Kidney epithelial cell (primary cell): ENCODE measurements at places on chromosomes 12 and 14.

GRCh38 chr14:81067156-81067555 lies 111.7 kb downstream of the TSHR start:
- no peak for DNase-seq

DNA sequence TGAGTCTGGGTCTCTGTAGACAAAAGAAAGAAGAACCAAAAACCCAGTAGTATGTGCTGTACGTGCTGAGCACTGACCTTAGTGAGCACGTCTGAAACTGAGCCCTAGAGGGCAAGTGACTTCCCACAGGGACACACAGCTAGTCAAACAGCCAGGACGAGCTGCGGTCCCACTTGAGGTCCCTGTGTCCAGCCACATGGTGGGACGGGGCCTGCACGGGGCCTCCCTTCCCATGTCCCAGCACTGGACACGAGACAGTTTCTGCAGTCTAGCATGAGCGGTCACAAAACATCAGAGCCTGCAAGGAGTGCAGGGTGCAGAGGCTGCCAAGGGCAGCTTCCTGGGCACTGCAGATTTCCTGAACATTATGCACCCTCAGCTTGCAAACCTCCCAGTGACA lies 121.6 kb downstream of the NCOR2 start:
- DNase-seq: no peak

GRCh38 chr14:85934886-85935254 lies 404.9 kb downstream of the FLRT2 start:
- DNase-seq: no peak

DNA sequence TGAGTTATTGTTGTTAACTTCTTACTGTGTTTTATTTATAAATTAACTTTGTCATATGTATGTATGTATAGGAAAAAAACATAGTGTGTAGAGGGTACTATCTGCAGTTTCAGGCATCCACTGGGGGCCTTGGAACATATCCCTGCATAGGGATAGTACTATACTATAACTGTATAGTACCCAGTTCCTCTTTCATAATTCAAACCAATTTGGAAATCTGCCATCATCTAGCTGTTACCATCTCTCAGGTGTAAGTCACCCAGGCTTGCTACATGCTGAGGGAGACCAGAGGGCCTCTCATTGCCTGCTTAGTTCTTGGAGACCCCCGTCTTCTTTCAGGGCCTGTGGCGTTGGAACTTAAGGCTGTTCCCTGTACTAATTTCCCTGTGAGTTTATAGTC lies 12.9 kb upstream of the DCD start:
- DNase-seq: no peak

DNA sequence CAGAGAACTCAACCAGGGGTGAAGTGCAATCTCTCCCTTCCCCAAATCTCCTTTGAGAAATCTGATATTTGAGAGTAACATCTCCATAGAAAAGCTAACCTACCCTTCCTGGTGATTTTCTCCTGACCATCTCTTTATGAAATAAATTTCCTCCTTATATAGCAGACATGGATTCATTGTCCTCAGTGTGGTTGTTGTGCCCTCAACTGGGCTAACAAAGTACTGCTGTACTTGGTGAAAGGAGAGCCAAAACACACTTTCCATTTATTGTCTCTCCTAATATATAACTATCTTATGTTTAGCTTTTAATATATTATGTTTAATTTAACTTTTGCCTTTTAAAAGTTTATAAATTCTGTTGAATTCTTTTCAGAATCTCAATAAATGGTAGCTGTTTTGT lies 65.1 kb upstream of the SLCO1B1 start:
- DNase-seq: no peak

DNA sequence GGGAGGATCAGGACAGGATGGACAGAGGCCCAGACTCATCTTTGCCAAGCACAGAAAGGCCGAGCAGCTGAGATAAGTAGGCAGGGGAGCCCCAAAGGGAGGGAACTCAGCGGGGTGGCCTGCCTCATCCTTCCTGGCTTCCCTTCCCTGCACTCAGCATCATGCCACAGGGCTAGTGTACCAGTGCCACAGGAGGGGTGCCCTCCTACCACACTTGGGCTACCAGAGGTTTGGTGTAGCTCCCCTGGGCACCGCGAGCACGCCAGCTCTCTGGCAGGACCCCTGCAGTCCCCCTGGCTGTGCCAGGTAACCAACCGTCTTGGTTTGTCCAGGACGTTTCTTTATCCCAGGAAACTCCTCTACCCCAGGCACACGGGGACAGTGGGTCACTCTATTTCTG lies 123.5 kb downstream of the ESRRB start:
- DNase-seq: no peak

DNA sequence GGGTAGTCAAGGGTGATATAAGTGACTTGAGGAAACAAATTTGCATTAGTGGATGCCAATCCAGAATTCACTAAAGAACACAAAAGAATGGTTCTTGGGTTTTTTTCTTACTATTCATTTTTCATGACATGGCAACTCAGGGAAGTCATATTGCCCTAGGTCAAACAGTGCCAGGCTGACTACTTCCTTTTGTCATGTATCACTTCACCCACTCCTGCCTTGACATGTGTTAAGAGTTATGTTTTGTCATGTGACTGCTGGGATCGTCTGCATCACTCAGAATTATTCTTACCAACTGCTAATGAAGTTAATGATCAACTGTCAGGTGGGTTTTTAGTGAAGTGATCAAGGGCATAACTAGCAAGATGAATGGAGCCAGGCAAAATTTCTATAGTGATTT lies 74.2 kb downstream of the PRORP start:
- DNase-seq: no peak

GRCh38 chr14:73142216-73142615 lies 5.9 kb downstream of the PSEN1 start:
- no peak for DNase-seq

DNA sequence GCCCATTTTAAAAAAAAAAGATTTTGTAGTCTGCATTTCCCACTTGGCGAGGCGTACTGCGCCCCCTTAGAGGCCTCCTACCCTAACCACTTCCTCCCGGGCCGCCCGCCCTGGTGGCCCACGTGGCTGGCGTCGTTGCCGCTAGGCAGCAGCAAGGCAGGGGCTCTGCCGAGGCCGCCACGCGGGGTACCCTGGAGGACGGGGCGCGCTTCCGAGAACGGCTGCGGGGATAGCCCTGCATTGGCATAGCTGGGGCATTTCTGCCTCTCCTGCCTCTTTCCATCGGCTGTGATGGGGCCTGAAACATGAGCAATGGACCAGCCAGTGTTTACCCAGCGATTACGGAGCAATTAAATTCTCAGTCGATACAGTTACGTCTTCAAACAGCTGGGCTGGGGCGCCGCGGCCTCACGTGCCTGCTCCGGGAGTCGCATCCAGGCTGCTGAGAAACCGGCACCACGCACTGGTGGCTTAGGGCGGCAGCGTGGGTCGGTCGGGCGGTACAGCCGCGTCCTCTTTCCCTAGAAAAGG lies 38.0 kb downstream of the IQSEC3 start:
- no peak for DNase-seq

- no peak for DNase-seq
Measured at GRCh38 chr12:39627914-39628313, 8.3 kb upstream of the ABCD2 start.

DNA sequence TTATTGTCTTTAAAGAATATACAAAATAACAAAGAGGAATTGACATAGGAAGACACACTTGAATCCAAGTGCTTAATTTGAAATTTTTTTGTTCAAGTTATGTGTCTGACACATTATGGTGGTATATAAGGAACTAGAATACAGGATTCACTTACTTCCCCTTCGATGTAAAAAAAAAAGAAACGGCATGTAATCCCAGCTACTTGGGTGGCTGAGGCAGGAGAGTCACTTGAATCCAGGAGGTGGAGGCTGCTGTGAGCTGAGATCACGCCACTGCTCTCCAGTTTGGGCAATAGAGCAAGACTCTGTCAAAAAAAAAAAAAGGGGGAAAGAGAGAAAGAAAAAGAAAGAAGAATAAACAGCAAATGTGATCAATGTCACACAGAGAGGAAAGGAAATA lies 8.9 kb downstream of the CLEC12A start:
- DNase-seq: no peak

- no peak for DNase-seq
Measured at GRCh38 chr12:42730291-42730690, 140.7 kb upstream of the PRICKLE1 start.

- DNase-seq: no peak
Measured at GRCh38 chr14:75132382-75133086, 5.7 kb upstream of the NEK9 start.

GRCh38 chr14:72591391-72591790 lies 302.5 kb downstream of the DPF3 start:
- DNase-seq: no peak

GRCh38 chr14:94040247-94040646 lies 14.1 kb downstream of the OTUB2 start:
- no peak for DNase-seq

- DNase-seq: no peak
Measured at GRCh38 chr12:85441741-85442140, 161.7 kb downstream of the ALX1 start.

GRCh38 chr14:75987201-75987970 lies 1.8 kb downstream of the IFT43 start:
- no peak for DNase-seq

GRCh38 chr12:122981036-122981471 lies 573 bp downstream of the ARL6IP4 start:
- DNase-seq: no peak

DNA sequence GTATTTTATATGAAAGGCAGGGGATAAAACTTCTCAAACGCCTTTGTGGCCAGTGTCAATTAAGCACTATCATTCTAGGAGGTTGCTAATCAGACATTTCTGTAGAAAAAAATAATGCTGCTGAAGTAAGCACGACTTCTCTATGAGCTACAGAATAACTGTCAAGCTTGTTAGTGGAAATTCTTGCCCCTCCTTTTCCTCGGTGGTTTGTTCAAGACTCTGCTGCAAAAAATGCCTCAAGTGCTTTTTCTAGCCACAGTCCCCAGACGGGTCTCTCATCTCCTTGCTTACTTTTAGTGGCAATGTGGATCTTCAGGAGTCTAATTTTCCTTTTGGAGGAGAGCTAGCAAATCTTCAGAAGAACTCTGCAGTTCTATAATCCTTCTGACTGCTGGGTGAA lies 452.0 kb downstream of the FUT8 start:
- DNase-seq: no peak

- no peak for DNase-seq
Measured at GRCh38 chr14:85542623-85543022, 12.7 kb downstream of the FLRT2 start.

GRCh38 chr12:89181271-89181920 lies 170.9 kb downstream of the DUSP6 start:
- no peak for DNase-seq

GRCh38 chr12:123395236-123395635 lies 11.3 kb downstream of the KMT5A start:
- no peak for DNase-seq

- no peak for DNase-seq
Measured at GRCh38 chr14:93133464-93133863, 17.7 kb upstream of the ITPK1 start.

GRCh38 chr12:38350342-38351174 lies 34.0 kb downstream of the ALG10B start:
- no peak for DNase-seq

DNA sequence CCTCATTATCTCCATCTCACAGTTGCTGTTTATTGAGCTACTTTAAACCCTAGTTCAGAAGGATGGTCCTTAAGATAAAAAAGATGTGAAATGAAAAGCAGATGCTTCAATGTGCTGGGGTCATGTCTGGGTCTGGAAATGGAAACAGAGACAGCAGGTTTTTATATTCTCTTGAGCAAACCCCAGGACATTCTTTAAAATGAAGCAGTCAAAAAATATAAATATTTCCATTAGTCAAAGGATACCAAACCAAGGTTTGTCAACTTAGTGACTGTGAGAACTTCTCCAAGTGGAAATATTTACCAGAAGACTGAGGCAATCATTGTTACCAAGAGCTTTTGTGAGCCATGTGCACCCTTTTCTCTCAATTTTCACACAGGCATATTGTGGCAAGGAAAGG lies 102.5 kb upstream of the DIO2 start:
- no peak for DNase-seq

GRCh38 chr12:5927732-5928516 lies 17.1 kb downstream of the ANO2 start:
- no peak for DNase-seq

- DNase-seq: no peak
Measured at GRCh38 chr14:71250791-71251190, 343.5 kb downstream of the PCNX1 start.

DNA sequence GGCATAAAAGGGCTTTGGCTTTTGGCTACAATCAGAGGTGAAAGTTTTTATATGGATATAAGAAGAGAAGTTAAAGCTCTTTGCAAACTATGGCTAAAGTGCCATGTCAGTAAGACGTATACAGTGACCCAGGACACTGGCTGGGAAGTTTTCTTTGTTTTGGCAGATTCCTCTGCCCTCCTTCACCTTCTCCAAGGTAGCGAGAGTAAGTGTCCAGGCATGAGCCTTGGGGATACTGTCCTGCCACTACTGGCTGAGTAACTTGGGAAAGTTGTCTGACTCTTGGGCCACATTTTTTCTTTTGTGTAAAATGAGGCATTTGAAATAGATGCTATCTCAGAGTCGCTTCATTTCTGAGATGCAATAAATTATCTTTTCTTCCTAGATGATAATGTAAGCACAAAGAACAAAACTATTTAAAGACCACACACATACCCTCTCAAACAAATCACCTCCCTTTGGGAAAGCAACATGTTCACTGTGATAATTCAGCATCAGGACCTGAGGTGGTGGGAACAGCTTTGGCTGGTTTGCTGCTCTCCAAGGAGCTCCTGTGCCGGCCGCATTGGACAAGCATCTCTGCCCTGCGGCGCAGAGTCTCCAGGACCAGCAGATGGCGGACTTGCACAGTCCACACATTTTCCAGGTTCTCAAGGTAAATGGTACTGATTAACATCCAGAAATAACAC lies 106.3 kb downstream of the PTCSC3 start:
- DNase-seq: peak; percentile 51

- DNase-seq: peak; percentile 18
Measured at GRCh38 chr12:39375206-39375808, 67.6 kb downstream of the KIF21A start.

DNA sequence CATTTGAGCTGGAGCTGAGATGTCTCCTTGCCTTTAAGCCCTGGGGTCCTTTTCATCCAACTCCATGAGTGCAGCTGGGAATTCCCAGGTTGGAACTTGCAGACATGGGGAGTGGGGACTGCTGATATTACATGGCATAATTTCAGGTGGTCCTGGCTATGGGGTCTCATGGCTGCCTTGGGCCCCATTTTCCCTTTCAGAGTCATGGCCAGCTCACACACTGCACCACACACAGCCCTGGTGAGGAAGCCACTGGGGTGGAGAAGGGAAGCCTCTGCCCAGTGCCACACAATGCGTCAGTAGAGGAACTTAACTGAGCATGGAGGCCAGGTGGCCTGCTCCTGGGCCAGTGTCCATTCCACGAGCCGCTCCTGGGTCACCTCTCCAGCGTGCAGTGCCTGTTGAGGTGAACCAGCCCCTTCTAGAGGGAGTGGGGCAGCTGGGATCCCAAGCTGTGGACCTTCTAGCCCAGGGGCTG lies 17.3 kb upstream of the KRT86 start:
- no peak for DNase-seq
